ENCODE measurements at places on chromosomes 1 and 21. TPM values are rescaled to one million over a fixed set of nuclear protein-coding genes. Genes with fewer than 3 reads are reported as not detected.

The RAVER2 gene
- 4.5 TPM for total RNA-seq

DNA sequence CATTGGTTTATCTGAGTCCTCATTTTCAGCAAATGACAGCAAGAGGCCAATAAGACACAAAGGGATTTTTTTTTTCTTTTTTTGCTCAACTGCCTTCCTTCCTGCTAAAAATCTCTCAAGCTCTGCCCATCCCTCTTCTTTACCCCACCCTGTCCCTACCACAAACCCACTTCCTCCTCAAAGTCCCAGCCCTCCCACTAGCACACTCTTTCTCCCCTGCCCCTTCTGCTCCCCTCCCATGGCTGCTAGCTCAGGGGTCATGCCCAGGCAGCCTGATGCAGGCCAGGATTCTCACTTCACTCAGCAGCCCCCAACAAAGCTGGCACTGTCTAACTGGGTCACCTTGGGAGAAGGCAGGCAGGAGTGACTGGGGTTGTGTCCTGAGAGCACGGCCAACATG lies 28.8 kb upstream of the PPP2R5A start:
- DNase-seq: no peak

DNA sequence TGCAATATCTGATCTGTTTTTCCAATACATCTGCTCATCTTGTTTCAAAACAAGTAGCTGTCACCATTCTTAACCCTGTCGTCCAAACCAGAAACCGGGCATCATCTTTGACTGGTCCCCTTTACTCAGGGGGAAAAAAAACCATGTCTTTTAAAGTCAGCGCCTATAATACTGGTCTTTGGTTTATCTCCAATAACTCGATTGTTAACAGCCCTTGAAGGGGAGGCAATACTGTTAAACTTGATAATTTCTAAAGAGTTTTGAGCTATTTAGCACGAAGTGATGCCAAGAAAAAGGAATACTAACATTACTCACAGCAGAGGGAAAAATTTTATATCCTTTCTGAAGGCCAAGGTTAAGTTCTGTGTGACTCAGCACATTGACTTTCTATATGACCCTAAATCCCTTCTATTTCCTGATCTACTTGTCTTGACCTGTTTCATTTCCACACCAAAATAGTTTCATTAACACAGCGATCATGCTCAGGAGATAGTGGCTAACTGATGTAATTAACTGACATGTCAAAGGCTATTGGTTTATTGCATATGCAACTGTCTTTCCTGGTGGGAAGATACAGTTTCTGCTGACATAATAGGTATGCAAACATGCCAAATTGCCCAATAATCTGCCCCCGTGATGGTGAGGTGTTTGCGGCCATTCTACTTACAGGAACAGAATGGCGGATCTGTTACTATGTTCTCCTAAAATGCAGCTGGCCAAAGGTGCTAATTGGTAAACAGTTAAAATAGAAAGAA lies 59.1 kb downstream of the NFIA start:
- peak; percentile 65 for DNase-seq

The ZMYM4 gene
- total RNA-seq: 52.3 TPM

DNA sequence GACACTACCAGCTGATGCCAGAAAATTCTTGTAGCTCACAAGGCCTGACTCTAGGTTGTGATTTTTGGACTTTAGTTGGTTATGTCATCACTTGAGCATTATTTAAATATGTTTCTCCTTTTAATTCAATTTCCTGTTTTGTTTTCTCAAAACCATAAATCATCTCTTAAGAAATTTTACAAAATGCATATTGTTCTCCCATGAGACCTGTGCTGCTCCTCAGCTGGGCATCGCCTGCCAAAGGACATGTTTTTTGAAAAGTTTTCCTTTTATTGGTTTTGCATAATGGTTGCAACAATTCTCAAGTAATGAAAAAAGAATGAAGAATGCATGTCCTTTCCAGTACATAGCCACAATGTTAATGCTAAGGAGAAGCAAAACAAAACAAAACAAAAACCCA lies 204.7 kb upstream of the LYPLAL1 start:
- DNase-seq: no peak

The LSS gene
- 80.6 TPM for total RNA-seq

The CCDC17 gene
- total RNA-seq: 0.52 TPM

The OR6K2 gene
- total RNA-seq: not detected

- no peak for DNase-seq
These were observed 92.1 kb downstream of the CACHD1 start for GRCh38 chr1:64561993-64562392.

- DNase-seq: no peak
These were observed 207.4 kb downstream of the PDE4B start for GRCh38 chr1:66000033-66000637.

The OR10X1 gene
- not detected for total RNA-seq

- peak; percentile 19 for DNase-seq
These were observed 7.5 kb upstream of the EVI5 start for GRCh38 chr1:92792340-92792782.

DNA sequence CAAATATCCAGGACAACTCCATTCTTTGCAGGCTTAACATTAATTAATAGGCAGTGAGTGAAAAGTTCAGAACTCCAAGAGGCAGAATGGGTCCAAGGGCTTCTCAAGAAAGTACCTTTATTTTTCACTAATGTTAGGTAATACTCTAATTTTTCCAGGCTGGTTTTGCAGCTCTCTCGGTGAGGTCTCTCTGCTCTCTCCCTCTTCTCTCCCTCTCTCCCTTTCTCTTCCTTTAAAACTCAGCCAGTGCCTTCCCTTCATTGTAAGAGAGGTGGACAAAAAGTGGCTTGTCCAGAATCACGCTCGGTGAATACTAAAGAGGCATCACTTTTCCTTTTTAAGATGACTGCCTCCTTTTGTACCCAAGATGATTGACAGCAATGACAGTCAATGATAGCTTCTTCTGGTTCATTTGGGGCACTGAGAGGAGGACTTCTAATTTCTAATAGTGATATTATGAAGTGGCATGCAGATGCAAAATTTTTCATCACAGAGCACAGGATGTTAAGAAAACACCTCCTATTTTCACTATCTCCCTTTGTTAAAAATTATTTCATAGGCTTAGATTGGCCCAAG lies 1.3 kb upstream of the CHI3L1 start:
- no peak for DNase-seq

The SH3BGR gene
- total RNA-seq: 2.1 TPM

DNA sequence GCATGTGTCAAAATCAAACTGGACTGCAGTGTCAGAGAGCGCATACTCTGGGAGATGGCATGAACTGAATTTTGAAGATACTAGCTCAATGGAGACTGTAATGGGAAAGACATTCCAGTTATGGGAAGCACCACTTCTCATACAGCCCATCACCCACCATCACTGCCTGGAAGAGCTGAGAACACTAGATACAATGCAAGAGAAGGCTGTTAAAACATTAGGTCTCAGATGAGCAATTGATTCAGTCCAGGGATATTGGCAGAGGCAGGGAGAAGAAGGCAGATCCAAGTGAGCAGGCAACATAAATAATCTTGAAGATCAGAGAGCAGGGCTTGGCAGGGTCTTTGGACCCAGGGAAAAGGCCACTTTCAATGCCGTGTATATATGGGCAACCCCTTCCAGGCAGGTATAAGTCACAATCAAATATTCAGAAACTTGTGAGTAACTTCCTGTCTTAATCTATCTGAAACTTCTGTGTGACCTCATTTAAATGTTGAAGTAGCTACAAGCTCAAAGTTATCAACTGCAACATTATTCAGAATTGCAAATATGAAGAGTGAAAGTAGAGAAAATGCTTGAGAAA lies 290.3 kb upstream of the SGIP1 start:
- DNase-seq: no peak

- DNase-seq: no peak
These were observed 41.2 kb upstream of the TTC22 start for GRCh38 chr1:54842206-54842915.

The SLC35F3 gene
- total RNA-seq: 2.7 TPM

The NHLH1 gene
- total RNA-seq: 0.05 TPM

- DNase-seq: peak; percentile 23
These were observed 19.1 kb downstream of the RUNX3 start for GRCh38 chr1:24910751-24911650.

- peak; percentile 48 for DNase-seq
These were observed 55.8 kb upstream of the SELENON start for GRCh38 chr1:25744140-25744581.

The TMEM51 gene
- total RNA-seq: 37.4 TPM

- no peak for DNase-seq
These were observed 31.8 kb downstream of the C1orf87 start for GRCh38 chr1:60041783-60042182.

The IVL gene
- 2.4 TPM for total RNA-seq

The ADGRL2 gene
- 117 TPM for total RNA-seq

The LCE1A gene
- total RNA-seq: not detected

The LCE1C gene
- total RNA-seq: not detected

GRCh38 chr1:76477156-76477555 lies 390.1 kb upstream of the ST6GALNAC5 start:
- no peak for DNase-seq

DNA sequence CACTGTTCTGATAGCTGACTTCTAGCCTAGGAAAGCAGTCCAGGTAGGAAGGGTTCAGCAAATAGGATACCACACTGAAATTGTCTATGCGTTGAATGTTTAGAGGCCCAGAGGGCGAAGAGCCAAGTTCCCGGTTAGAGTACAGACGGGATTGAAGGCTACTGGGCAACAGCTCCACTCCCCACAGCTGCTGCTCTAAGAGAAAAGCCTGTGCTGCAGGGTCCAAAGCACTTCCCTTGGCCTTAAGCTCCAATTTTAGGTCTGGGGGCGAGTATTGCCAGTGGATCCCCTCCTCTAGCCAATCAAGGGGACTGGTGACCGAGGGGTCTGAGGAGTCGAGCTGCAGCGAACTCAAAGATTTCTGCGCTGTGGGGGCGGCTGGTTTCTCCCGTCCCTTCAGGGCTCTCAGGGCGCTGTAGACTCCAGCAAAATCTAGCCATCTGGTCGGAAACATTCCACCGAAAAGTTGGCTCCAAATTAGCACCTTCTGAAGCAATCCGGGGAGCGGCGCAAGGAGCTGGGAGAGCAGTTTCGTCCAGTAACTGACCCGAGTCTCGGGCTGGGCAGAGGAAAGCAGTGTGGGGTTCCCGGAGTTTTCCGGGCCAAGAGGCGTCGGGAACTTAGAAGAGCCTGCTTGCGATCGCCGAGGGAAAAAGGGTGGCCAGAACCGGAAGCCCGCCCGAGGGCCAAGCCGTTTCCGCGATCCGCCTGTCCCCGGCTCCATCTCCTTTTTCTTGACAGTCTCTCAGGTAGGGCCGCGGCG lies 748 bp downstream of the PPP1R15B start:
- no peak for DNase-seq

The LCE1B gene
- not detected for total RNA-seq

GRCh38 chr1:230831771-230832170 lies 36.5 kb downstream of the C1orf198 start:
- no peak for DNase-seq

The MAGI3 gene
- 6.9 TPM for total RNA-seq

GRCh38 chr1:227762231-227762911 lies 27.1 kb downstream of the SNAP47 start:
- DNase-seq: peak; percentile 34

The PSMB4 gene
- total RNA-seq: 207 TPM

The WNT2B gene
- 33.5 TPM for total RNA-seq

GRCh38 chr1:53729456-53730223 lies 9.3 kb downstream of the GLIS1 start:
- no peak for DNase-seq

- no peak for DNase-seq
These were observed 29.0 kb downstream of the METTL18 start for GRCh38 chr1:169765580-169766331.

GRCh38 chr1:108152782-108153222 lies 47.3 kb downstream of the SLC25A24 start:
- DNase-seq: no peak

GRCh38 chr1:14742181-14742980 lies 143.9 kb downstream of the KAZN start:
- DNase-seq: peak; percentile 99

DNA sequence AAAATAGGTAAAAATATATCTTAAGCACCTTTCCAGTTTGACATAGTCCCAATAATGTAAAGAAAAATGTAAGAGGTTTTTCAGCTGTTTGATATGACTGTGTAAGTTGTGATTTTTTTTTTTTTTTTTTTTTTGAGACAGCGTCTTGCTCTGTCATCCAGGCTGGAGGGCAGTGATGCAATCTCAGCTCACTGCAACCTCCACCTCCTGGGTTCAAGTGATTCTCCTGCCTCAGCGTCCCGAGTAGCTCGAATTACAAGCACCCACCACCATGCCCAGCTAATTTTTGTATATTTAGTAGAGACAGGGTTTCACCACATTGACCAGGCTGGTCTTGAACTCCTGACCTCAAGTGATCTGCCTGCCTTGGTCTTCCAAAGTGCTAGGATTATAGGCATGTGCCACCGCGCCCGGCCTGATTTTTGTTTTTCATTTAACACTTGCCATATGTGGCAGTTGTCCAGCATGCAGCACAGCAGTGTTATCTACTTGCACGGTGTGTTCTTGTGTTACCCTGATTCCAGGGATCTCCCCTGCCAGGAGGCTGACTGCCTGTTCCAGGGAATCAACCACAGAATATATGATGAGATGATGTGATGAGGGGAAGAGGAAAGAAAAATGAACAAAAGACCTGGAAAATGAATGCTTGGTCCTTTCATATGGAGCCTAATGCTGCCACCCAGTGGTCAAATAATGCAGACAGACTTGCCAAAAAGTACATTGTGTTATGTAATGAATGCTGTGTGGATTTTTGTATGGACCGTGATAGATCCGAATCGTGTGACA lies 79.0 kb downstream of the RAVER2 start:
- DNase-seq: peak; percentile 72

- DNase-seq: peak; percentile 81
These were observed 60.0 kb downstream of the TNFSF18 start for GRCh38 chr1:172990598-172991215.

The CELF3 gene
- not detected for total RNA-seq

The NUP210L gene
- total RNA-seq: 0.05 TPM

DNA sequence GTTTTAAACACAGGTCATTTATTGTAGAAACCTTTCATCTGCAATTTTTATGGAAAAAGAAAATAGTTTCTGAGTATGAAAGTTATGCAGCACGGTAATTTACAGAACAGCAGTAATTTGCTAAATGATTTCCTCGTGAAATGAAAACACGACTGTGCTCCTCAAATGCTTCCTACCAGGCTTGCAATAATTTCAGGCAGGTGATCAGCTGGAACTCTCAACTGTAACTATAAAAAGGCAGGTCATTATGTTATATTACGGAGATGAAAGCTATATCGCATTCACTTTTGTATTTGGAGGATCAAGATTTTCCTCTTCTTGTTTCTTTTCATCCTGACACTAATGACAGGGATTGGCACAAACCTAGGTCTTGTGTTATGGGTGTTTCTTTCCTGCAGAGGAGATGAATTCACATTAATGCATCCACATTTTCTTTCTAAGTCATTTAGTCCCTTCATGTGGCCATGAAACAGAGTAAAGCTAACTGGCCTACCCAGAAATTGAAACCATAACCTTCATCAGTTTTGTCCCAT lies 57.4 kb downstream of the SAMSN1 start:
- no peak for DNase-seq

The CRNN gene
- not detected for total RNA-seq

The NBPF6 gene
- total RNA-seq: not detected

DNA sequence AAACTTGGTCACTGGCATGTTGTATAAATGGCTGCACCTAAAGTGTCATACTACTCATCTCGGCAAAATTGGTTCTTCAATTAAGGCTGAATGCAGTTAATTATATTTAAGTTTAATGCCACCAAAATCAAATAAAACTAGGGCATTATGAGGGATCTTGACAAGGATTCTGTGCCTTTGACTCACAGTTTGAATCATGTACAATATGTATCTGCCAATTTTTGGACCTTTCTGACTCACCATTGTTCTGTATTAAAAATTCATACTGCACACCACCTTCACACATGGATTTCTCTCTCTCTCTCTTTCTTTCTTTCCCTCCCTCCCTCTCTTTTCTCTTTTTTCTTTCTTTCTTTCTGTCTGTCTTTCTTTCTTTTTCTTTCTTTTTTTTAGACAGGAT lies 14.1 kb upstream of the STXBP3 start:
- no peak for DNase-seq

The IGSF9 gene
- not detected for total RNA-seq
